ENCODE measurements at places on chromosomes 3 and 15.

GRCh38 chr3:111947231-111947630 lies 31.6 kb upstream of the ABHD10 start:
- no peak for DNase-seq

DNA sequence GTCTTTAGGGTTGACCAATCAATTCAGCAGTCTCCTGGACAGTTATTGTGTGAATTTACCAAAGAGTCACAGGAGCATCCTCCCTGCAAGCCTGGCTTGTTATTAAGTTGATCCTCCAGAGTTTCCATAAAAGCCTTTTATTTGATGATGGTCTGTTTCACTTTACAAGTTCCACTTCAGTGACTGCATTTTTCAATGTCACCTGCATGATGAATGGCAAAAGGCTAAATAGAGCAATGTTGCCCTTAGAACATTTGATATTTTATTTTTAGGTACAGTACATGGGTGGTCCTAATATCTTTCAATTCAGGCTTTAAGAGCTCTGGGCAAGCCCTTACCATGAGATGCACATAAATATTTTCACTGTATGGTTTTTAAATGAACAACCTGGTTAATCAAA lies 22.6 kb downstream of the GUCA1C start:
- DNase-seq = no peak

GRCh38 chr3:49968346-49968745 lies 28.4 kb downstream of the RBM6 start:
- no peak for DNase-seq

DNA sequence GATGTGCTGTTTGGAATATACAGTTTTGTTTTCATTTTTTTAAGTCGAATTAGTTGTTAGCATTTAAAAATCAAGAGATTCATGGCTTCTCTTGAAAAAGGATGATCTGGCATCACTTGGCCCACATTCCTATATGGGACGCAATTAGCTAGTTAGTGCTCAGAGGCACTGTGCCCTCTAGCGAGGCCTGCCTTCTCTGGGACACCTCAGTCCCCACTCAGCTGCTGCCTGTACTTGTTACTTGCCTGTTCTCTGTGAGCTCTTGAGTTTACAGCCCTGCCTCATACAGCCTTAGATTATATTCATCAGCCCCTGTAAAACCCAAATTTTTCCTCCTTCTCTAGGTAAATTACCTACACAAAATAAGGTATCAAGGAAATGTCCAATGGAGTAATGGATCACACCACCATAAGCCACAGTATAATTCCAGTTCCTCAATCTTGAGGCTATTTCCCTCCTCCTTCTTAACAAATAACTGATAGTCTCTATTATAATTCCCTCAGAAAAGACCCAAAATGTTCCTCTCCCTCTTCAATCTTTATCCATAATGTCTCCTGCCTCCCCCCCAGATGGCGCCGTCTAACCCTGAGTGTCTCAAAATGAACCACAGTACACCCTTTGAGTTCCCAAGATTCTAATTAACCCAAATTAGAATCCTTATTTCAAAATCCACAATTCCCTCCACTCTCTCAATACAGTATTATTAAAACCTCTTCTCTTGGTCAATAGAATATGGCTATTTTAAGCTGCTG lies 2.7 kb downstream of the ZMAT3 start:
- no peak for DNase-seq

DNA sequence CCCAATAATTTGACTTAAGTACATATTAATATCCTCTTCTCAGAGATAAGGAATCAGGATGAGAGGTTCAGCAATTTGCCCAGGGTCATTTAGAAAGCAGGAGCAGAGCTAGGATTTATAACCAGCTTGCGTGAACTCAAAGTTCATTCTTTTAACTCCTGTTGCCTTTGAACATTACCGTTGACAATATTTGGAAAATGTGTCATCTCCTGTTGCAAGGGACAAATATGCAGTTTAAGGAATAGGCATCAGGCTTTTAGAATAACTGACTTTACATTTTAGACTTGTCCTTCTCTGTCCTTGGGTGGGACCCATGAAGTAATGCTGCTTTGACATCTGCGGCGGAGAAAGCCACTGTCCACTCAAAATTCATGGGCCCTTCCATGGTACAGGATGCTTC lies 252.2 kb upstream of the RGMA start:
- DNase-seq = no peak

DNA sequence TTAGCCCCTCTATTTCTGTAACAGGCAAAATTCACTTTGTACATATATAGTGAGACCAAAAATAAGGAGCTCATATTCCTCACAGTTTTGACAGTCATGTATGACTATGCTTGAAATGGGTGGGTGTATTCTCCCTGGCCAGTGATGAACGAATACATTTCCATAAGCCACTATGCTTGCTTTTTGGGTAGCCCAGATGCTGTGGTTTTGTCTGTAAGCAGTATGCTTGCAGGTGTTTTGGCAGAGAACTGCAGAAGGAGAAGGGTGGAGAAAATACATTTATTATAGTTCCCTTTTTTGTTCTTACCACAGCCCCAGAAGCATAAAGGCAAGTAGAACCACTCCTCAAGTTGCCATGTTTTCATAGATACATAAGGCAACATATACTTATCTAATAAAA lies 131.2 kb downstream of the RBMS3 start:
- DNase-seq = no peak

DNA sequence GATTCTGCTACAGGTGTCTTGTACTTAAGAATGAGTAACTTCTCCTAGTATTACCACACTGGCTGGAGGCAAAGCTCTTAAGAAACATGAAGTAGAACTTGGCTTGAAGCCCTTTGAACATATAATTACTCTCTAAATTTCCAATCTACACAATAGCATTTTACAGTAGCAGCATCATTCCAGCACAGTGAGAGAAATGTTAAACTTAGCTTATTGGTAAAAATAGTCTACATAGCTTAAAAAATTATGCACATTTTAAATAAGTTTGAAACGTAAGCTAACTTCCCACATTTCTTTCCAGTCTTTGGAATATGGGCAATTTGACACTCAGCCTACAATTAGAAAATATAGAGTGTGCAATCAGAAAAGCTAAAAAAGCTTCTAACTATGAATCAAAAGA lies 32.8 kb upstream of the TOP2B start:
- DNase-seq = no peak

DNA sequence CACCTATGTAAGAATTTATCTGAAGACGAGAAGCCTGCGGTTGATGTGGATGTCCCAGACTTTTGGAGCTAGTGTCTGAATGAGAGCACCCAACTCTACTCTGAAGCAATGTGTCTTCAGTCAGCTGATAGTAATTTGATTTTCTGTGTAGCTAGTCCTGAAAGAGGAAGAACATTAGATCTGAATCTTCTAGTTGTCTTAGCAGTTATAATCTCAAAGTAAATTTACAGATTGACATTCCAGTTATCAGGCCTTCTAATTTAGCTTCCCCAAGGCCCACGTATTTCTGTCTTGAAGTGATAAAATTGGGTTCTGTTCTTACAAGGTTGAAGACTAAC lies 1.5 kb downstream of the TCAIM start:
- no peak for DNase-seq

- no peak for DNase-seq
These were observed 10.1 kb downstream of the SCN10A start for GRCh38 chr3:38805765-38806386.

GRCh38 chr3:77606372-77606771 lies 566.5 kb downstream of the ROBO2 start:
- DNase-seq = no peak

DNA sequence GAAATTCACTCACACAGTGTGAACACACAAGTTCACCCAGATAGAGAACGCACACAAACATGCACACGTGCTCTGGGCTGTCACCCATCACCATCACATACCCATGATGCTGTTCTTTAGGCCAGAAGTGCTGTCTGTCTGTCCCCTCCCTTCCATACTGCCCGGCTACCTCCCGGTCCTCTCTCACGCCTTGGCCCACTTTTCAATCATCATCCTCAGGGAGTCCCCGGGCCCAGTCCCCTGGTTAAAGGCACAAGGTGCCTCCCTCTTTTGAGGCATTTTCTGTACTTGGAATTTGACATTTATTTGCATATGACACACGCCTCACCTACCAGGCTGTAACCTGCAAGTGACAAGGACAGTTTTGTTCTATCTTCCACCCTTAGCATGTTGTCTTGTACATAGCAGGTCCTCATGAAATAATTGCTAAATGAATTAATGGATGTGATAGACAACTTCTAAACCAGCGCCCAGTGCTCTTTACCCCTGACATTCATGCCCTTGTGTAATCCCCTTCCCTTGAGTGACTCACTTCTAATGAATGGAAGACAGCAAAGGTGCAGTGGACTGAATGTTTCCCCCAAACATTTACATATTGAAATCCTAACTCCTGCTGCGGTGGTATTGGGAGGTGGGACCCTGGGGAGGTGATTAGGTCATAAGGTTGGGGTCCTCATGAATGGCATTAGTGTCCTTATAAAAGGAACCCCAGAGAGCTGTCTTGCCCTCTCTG lies 73.9 kb upstream of the ADPGK start:
- no peak for DNase-seq

DNA sequence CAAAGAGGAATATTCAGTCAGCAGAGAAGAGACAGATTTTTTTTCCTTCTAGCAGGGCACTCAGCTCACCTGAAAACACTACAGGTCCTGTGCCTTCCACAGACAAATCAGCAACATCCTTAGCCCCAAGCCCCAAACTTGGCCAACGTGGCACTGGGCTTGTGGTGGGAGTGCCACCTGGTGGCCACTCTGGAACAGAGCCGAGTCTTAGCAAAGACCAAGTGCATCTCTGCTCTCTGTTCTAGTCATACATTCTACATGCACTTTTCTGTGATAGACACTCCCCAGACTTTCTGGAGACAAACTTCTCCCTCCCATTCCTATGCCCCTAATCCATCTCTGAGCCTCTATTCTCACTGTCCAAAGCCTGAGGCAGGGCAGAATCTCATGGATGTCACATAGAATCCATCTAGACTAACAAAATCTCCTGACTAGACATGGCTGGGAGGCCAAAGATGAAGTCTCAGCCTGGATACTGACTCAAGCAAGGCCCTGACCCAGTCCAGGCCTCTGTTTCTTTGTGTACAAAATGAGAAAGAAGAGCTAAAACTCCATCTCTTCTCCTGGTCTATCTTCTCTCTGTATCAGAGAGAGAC lies 5.1 kb upstream of the SEMA7A start:
- DNase-seq = no peak

GRCh38 chr3:28752290-28752689 lies 403.7 kb upstream of the AZI2 start:
- no peak for DNase-seq

DNA sequence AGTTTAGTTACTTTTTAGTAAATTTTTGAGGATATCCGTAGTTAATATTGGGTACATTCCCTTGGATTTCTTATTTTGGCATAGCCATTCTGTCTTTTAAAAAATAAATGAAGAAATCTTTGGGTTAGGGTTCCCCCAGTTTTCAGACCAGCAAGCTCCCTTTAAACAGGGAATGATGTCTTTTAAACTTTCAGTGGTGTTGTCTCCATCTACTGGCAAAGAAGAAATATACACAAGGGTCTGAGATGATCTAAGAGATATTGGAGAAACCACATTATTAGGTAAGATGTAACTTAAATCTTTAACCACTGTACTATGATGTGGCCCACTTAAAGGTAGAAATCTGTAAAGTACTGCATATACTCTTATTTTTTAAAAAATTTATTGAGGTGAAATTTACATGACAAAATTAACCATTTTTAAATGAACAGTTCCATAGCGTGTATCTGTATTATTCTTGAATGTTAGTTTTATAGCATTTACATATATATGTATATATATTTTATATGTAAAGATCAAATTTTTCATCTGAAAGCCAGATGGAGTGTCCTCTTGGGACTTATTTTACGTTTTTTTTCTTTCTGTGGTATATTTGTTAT lies 35.1 kb upstream of the EIF3J start:
- DNase-seq = no peak

DNA sequence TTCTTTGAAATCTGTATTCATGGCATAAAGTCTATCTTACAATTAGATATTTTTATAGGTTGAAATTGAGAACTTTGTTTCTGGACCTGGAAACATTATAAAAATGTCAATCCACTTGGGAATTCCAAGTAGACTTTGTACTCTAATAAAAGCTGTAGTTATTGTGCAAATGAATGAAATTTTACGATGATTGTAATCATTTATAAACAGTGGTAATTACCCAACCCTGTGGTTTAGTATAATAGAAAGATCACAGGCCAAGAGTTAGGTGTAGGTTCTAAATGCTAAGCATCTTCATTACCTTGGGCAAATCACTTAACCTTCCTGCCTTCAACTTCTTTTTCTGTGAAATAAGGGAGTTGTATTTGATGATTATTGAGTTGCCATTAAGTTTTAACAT lies 13.2 kb upstream of the SLC7A14 start:
- no peak for DNase-seq

GRCh38 chr3:133937756-133938601 lies 42.3 kb upstream of the RAB6B start:
- DNase-seq = no peak

DNA sequence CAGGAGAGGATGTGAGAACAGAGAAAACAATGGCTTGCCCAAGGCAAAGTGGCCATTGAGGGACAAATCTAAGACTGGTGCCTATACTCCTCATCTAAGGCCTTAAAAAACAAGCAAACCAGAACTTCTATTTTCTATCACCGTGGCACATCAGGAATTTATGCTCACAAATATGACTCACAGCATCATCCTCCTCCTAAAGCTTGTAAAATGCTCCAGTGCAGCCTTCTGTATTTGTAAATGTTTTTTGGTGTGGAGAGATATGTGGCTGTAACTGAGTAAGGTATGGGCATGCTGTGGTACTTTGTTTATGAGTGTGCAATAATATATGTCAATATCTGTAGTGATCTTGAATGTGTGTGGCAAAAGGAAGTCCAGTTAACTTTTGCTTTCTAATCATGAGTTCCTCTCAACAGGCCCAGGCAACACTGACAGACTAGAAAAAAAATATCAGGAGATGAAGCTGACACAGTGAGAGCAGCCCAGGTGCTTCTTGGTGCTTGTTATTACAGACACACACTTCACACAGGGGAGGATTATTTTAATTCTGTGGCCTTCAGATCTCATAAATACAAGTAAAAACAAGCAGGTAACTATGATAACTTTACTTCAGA lies 60.3 kb downstream of the CTNNB1 start:
- DNase-seq = no peak

GRCh38 chr3:157857440-157857839 lies 248.8 kb downstream of the SHOX2 start:
- no peak for DNase-seq

- no peak for DNase-seq
These were observed 43.1 kb upstream of the TOPAZ1 start for GRCh38 chr3:44198284-44199269.

DNA sequence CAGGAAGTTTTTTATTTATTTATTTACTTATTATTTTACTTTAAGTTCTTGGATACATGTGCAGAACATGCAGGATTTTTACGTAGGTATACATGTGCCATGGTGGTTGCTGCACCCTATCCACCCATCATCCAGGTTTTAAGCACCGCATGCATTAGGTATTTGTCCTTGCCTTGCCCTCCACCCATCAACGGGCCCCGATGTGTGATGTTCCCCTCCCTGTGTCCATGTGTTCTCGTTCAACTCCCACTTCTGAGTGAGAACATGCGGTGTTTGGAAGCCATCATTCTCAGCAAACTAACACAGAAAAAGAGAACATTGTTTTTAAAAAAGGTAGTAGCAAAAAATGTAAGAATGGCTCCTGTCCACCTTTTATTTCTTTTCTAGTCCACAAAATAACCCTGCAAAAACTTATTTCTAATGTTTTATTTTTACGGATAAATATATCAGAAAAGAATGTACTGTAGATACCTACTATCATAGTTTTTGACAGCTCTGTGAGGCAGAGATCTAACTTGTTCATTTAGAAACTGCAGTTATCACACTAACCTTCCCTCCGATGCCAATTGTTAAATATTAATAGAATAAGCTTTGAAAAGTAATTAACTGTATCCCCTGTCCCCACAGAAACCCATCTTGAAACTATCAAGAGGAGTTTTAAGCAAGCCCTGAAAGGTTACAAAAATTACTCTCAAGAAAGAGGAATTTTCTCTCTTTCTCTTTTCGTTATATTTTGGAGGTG lies 189.2 kb downstream of the LPP start:
- no peak for DNase-seq

All from cortex of kidney (tissue), 1 donor.